DMS153 (cell line): ENCODE measurements at places on chromosomes 3 and 15.

- DNase-seq, result no peak
These were observed 17.4 kb upstream of the NOX5 start for GRCh38 chr15:68997050-68997449.

- DNase-seq, result peak; percentile 1
These were observed 21.8 kb downstream of the IGDCC4 start for GRCh38 chr15:65400760-65401610.

GRCh38 chr3:127492426-127492825 lies 98.1 kb downstream of the TPRA1 start:
- DNase-seq, result no peak

DNA sequence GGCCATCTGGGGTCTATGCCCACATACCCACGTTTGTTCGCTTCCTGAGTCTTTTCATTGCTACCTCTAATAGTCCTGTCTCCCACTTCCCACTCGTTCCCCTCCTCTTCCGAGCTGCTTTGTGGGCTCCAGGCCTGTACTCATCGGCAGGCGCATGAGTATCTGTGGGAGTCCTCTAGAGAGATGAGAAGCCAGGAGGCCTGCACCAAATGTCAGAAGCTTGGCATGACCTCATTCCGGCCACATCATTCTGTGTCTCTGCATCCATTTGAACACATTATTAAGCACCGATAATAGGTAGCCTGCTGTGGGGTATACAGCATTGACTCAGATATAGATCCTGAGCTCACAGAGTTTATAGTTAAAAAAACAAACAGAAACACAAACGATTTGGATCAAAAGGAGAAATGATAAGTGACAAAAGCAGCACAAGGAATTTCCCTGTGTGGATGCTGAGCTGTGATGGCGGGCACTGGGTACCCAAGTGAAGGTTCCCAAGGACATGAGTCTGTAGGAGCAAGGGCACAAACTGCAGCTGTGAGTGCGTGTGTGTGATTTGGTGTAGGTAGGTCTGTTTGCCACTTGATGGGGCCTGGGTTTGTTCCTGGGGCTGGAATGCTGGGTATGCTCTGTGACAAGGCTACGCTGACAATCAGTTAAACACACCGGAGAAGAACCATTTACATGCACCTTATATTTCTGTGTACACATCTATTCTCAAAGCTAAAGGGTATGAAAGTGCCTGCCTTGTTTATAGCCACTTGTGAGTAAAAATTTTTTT lies 35.9 kb downstream of the NR1I2 start:
- DNase-seq, result no peak

- no peak for DNase-seq
These were observed 119.2 kb downstream of the CORO2B start for GRCh38 chr15:68697711-68698690.

- DNase-seq, result no peak
These were observed 14.3 kb downstream of the EHD4 start for GRCh38 chr15:41958002-41958420.

DNA sequence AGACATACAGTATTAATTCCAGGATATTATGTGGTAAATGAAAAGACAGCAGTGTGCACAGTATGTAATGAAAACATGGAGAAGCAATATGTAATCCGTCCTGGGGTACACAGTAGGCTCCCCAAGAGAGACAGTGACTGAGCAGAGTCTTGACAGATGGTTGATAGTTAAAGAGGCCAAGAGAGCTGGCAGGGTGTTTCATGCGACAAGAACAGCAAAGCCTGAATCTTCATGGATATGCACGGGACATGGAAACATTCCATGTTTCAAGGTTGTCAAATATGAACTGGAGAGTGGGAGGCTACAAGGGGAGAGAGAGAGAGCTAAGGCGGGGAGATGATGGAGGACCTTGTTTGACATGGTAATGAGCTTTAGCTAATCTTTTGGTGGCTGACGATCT lies 338.4 kb downstream of the IL5RA start:
- no peak for DNase-seq

GRCh38 chr3:133700351-133700750 lies 38.6 kb upstream of the TOPBP1 start:
- DNase-seq, result no peak

- DNase-seq, result no peak
These were observed 26.7 kb upstream of the SNRK start for GRCh38 chr3:43259626-43260025.

- no peak for DNase-seq
These were observed 118.6 kb upstream of the PRICKLE2 start for GRCh38 chr3:64343689-64344430.

- DNase-seq, result no peak
These were observed 24.4 kb upstream of the ZBTB38 start for GRCh38 chr3:141343865-141344271.

DNA sequence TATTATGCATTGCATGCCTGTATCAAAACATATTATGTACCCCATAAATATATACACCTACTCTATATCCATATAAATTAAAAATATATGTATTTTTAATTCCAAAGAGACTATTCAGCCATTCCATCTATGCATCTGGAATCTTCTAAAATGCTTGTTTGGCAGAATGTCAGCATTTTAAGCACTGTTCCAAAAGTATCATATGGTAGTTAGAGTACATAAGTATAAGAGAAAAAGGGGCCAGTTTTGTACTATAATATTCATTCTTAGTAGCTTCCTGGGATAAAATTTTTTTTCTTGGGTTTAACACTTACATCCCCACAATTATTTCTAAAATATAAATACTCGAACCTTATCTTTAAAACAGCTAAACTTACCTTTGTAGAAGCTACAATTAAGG lies 60.4 kb upstream of the COL6A6 start:
- DNase-seq, result no peak

- no peak for DNase-seq
These were observed 397.7 kb downstream of the GAP43 start for GRCh38 chr3:116020989-116021388.

DNA sequence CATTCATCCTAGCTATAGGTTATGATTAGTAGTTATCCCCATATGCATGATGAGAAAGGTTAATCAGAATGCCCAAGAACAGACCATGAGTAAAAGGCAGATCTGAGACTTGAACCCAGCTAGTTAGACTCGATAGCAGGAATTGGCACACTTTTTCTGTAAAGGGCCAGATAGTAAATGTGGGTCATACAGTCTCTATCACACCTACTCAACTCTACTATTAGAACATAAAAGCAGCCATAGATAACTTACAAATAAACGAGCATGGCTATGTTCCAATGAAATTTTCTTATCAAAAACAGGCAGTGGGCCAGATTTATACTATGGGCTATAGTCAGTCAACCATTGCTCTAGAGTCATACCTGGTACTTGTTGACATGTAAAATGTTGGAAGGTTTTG lies 24.6 kb downstream of the POLG start:
- DNase-seq, result no peak

DNA sequence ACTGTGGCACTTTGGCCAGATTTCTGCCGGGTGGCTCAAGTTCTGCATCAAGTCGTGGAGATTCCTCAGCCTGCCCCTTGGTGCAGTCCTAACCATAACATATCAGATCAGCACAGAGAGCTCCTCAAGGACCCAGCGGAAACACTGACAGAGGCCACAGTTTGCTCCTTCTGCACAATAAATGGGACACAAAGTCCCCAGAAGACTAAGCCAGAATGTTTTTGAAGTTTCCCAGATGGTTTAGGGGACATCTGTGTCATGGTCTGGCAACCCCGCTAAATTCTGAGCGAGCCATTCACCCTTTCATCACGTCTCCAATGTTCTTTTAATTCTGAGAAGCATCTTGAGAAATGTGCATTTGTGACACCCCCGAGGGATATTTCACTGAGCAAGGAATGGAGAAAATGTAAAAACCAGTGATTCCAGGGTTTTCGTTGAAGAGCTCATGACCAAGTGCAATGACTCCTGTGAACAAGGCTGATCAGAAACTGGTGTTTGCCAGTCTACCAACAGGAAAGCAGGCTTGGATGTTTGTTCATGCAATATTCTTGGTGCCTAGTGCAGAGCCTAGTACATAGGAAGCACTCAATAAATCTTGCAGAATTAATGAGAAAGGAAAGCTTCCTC lies 64.8 kb upstream of the LMCD1 start:
- DNase-seq, result no peak

DNA sequence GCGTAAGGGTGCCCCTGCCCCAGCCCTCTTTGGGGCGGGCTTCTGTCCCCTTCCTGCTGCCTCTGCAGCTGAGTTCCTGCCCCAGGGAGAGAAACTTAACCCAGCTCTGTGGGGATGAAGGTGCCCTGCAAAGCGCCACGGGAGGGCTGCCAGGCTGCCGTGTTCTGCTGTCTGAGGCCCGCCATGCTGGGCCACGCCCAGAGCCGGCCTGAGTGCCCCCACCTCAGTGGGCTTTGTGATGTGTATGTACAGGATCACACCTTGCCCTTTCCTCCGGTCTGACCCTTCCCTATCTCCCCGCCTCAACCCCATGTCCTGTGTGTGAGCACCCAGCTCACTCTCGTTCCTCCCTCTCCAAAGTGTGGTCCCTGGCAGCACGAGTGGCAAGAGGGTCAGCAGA lies 22.6 kb downstream of the C15orf39 start:
- no peak for DNase-seq

DNA sequence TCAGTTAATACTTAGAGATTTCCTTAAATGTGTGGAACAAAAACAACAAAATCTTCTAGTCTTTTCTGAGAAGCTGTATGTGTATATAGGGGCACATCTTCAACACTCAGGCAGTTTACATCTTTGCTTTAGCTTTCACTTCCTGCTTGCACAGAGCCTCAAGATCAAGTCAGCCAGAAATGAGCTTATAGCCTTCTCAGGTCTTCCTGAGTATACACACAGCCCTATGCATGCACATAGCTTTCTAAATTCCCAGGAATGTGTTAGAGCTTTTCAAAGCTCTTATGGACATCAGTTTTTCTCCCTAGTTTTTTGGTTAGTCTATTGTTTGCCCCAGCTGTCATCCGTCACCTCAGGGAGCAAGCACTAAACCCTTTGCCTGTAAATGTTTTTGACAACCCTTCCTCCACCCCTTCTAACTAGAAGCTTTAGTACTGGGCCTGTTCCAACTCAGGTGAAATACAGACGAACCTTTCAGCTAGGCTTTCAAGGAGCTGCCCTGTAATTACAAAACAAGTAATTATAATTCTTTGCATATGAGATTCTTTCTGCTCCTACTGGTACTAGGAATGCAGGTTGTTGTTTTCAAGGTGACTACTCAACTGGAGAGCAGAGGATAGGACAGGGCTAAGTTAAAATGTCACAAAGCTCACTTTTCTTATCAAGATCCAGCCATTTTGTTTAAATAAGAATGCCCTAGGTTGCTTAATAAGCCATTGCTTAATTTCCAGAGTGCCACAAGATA lies 22.6 kb upstream of the MTMR10 start:
- DNase-seq, result no peak

GRCh38 chr3:194945508-194945907 lies 259.8 kb downstream of the FAM43A start:
- DNase-seq, result no peak

- DNase-seq, result no peak
These were observed 575.0 kb downstream of the GBE1 start for GRCh38 chr3:81186412-81186811.

DNA sequence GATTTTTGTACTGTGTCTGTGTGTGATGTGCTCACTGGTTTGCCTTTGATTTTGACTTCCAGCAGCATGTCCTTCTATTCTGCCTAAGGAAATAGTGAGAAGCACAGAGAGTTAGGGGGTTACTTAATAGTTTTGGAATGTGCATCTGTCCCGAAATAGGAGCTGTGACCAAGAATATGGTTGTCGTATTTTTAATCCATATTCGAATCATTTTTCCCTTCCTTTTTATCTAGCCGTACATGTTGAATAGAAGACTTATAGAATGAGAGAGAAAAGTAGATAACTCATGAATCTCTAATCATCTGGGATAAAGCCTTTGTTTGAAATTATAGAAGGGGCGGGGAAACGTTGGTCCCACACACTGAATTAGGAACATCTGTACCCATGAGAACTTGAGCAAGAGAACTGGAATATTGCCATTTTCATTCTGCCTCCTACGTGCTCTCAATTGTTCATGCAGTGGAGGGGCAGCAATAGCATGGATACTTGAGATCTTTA lies 23.6 kb downstream of the CRTC3 start:
- DNase-seq, result no peak

DNA sequence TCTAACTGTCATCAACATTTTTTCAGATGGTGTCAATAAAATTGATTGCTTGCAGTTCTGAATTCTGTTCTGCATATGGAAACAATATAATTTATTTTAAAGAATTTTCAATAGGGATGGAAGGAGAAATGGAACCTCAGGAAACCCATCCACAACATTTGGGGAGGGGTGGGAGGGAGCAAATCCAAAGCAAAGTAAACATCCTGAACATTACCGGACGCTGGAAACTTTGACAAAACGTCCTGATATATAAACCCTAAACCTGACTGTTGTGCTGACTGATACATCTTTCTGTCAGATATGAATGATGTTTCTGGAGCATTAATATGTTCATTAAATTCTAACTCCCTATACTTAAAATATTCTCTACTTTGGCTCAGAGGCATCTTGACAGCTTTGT lies 479.0 kb downstream of the FOXP1 start:
- no peak for DNase-seq

DNA sequence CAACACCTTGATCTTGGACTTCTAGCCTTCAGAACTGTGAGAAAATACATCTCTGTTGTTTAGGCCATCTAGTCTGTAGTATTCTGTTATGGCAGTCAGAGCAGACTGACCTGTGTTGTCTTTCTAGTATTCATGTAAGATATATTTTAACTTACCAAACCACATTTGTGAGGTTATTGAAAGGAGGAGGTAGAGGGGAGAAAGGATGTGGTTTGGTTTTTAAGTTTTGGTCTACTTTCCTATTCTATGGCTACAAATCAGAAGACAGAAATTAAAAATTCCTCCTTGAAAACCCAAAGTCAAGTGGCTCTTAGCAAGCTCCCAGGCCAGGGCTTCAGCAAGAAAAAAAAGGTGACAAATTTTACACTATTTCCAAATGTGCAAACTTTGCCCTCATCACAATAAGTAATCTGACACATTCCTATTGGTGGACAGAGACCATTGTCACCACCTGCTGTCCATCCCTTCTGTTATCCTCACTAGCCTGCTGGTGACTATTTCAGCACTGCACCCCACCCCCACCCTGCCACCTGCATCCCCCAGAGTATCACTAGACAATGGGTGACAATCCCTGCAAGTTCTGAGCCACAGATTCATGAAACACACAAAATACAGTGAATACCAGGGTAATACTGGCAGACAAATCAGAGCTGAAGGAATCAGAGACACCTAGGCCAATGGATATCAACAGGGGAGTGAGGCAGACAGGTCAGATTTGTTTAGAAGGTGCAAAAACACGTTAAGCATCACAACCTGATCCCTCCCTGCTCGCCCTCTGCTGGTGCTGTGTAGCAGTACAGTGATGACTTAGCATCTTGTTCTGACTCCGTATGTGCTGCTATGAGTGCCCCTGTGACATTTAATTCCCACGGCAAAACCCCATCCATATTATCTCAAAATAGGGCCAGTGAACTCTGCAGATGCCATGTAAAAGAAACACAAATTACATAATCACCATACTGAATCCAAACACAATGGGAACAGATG lies 79.0 kb upstream of the DCLK3 start:
- DNase-seq, result no peak

DNA sequence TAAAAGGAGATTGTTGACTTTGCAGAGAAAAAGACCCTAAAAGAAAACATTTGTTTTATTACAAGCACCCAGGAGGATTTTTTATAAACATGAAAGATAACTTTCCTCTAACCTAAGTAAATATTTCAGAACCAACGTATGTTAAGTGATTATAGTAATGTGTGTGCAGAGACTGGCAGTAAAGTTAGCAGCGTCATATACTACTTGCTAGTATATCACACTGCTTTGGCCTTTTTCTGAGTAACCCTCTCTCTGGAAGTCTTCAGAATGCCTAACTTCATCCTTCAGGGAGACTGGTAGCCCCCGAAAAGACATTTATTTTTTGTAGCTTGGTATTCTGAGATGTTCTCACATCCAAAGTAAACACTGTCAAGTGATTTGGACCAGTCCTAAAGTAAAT lies 17.9 kb downstream of the UBE2E1 start:
- no peak for DNase-seq
